ENCODE measurements at places on chromosomes 11 and 22.

DNA sequence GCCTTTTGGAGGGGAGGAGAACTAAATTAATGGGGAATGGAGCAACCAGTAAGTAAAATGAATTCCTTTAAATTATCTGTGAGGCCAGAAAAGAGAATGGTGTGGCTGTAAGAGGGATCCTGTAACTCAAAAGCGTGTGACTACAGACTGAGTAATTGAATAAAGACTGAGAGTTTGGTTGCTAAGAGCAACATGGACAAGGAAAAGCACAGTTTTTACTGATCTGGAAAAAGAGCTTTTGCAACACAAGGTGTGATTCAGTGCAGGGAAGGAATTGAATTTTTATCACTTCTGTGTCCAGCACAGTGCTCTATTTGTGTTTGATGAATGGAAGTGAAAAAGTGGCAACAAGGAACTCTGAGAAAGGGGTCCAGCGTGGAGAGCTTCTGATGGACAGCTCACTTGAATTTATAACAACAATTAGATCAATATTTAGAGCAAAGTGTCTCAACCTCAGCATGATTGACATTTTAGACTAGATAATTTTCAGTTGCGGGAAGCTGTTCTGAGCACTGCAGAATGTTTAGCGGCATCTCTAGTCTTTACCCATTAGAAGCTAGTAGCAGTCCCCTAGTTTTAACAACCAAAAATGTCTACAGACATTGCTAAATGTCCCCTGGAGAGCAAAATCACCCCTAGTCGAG lies 202.8 kb upstream of the BDNF start:
- DNase-seq: no peak

DNA sequence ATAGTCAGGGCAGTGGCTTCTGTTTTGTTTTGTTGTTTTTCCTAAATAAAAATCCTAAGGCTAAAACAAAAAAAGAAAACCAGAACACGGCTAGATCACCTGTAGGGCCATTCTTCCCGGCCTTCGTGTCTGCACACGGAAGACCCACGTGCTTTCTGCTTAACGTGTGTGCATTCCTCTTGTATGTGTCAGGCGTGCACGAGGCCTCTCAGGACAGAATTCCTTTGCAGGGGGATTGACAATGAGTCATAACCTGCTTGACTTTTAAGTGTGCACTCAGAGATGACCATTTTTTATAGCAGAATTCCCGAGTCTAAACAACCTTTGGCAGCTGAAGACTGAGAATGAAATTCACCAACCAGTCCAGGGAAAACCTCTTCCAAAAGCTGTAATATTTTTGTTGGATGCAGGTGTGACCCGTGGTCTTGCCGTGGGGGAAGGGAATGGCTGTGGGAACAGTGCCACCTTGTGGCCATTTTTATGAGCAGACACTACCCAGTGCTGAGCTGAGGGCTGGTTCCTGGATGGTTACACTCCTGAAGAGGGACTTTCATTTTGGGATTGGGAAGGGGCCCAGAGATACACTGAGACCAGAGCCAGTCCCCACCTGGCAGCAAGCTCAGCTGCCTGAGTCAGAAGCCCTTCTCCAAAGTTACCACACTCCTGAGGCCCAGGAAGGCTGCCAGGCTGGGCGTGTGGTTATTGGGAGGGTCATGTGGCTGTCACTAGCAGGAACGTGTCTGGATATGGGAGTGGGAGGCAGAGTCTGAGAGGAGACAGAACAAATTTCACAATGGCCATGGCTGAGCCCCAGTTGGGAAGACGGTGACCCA lies 35.7 kb upstream of the DKK3 start:
- no peak for DNase-seq

DNA sequence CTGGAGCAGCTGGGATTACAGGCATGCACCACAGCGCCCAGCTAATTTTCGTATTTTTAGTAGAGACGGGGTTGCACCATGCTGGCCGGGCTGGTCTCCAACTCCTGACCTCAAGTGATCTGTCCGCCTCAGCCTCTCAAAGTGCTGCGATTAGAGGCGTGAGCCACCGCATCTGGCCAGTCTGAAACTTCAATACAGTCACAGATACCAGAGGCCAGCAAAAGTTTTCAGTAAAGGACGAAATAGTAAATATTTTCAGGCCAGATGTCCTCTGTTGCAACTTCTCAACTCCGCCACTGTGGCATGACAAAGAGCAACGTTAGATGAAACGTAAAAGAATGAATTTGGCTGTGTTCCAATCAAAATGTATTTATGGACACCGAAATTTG lies 403.6 kb downstream of the MN1 start:
- DNase-seq: no peak

- DNase-seq: no peak
Observed at GRCh38 chr11:45142241-45143055, 4.0 kb upstream of the PRDM11 start.

- peak; percentile 45 for DNase-seq
Observed at GRCh38 chr11:26753723-26754504, 32.1 kb upstream of the SLC5A12 start.

DNA sequence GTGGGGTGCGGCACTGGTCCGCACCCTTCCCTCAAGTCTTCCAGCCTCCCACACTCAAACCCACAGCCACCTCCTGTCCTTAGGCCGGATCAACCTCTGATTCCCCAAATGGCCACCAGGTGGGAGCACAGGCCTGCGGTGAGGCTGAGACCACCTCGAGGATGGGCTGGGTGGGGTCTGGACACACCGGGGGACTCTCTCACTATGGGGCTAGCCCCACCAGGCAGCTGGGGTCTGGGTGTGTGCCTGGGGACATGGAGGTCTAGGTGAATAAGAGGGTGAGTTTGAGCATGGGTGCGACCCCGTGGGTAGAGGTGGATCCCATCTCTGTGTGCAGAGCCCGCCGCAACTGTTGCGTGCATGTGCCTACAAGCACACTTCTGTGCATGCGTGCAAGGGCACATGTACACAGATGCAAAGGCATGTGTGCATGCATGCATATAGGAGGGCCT lies 32.6 kb downstream of the MYO18B start:
- DNase-seq: no peak

DNA sequence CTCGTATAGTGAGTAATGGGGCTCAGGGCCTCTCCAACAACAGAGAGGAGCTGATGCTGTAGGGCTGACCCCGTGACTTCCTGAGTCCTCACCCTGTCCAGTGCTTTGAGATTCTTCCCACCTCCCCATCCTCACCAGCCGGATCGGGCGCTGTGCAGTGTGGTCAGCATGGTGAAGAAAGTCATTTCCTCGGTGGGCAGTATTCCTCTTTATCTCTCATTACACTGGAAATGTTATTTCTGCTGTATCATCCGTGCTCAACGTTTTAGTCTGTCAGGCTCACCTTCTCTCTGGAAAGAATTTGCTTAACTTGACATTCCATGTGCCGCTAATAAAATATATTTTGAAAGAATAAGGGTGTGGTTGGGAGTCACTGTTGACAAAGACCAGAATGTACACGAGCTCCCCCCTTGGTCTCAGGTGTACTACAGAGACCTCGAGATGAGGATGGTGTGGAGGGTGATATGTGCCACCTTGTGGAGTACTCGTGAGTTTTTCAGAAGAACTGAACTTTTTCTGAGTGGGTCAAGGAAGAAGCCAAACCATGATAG lies 25.7 kb upstream of the SCGB1A1 start:
- no peak for DNase-seq

- no peak for DNase-seq
Observed at GRCh38 chr11:55367674-55368073, at the start of gene OR4A15. OR4A15 (plus strand) TSS chr11:55367974; CDS start chr11:55367974, 0 bp downstream.

GRCh38 chr11:5247472-5248192 lies 2.0 kb downstream of the HBG1 start:
- no peak for DNase-seq

DNA sequence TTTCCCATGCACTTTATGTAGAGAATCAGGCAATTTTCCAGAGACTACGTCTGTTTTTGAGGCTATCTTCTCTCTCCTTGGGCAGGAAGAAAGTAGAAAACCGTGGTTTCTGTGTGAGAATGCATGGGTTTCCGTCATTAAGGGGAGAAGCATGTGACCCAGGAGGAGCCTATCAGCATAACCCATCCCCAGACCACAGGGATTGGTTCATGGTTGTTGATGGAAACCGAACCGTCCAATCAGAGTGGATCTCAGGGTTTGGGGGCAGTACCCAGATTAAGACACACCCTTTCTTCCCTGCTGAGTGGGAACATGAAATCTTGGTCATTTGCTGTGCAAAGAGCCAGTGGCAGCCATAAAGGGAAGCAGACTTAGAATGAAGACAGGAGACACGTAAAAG lies 517.8 kb downstream of the MN1 start:
- no peak for DNase-seq

GRCh38 chr11:47305734-47306483 lies 36.0 kb downstream of the MADD start:
- DNase-seq: no peak

GRCh38 chr11:3796346-3796745 lies 1.0 kb downstream of the NUP98 start:
- DNase-seq: no peak

GRCh38 chr11:44531116-44531504 lies 34.4 kb upstream of the CD82 start:
- no peak for DNase-seq
